Thoracic aorta (tissue), 2 donors: ENCODE measurements at places on chromosomes 7 and 10.

DNA sequence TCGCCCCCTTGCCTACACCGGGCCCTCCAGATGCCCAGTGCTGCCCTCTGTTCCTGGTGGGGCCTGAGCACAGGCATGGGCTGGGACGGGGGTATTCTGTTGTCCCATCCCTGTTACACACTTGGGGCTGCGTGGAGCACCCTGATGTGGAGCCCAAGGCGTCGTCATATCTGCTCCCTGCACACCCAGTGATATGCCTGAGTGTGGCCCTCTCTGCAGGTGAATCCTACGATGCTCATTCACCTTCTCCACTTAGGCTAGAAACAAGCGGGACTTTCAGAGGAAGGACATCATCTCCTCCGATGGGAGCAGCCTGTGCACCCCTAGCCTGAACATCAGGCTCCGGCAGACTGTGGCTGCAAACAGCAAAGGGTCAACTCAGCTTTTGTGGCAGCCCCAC lies 91.0 kb upstream of the NPTX2 start:
- no peak for DNase-seq

- DNase-seq, result no peak
These were observed 12.2 kb upstream of the BMPR1A start for GRCh38 chr10:86744067-86744725.

GRCh38 chr10:33673839-33674415 lies 339.5 kb upstream of the NRP1 start:
- no peak for DNase-seq

GRCh38 chr7:13265271-13265670 lies 577.8 kb downstream of the ARL4A start:
- no peak for DNase-seq

DNA sequence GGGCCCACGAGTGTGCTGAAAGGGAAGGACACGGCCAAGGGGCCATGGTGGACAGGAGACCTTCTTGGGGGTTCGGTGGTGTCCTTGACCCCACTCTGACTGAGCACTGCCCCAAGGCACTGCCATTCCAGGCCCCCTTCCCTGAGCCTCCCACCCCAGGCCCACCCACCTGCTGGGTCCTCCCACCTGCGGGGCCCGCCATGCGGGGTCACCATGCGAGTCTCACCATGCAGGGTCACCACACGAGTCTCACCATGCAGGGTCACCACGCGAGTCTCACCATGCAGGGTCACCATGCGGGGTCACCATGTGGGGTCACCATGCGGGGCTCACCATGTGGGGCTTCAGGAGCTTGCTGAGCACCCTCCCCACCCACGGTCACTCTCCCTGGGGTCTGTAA lies 76.3 kb downstream of the LHPP start:
- DNase-seq, result no peak

GRCh38 chr10:113453351-113453750 lies 99.5 kb upstream of the HABP2 start:
- no peak for DNase-seq

GRCh38 chr10:75870039-75870645 lies 438.7 kb downstream of the LRMDA start:
- DNase-seq, result no peak

DNA sequence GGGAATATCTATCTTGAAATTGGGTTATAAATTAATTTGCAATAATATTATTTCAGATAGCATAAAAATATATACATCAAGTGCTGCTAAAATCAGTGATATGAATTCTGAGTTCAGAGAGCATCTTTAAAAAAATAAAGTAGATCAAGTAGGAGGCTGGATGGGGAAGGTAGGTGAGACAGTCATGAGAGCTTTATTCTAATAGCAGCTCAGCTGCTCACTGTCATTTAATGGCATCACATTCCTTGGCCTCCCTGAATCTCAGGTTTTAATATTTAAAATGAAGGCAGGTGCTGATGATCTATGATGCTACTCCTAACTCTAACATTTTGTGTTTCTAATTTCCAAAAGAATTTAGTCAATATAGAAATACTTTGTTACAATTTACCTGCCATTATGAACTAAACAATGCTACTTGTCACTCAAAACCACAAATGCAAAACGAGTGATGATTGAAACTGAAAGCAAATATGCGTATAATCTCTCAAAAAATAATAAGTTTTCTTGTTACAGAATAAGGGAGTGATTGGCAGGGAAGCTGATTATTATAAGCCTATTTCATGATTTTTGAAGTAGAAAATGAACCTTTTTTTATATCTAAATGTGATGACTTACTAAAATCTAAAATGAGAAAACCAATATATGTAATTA lies 147.6 kb upstream of the CSTF2T start:
- no peak for DNase-seq
